ENCODE measurements at places on chromosomes 7 and 10. TPM values are rescaled to one million over a fixed set of nuclear protein-coding genes. Genes with fewer than 3 reads are reported as not detected.

- no peak for DNase-seq
Measured at GRCh38 chr7:33192695-33193291, 63.4 kb downstream of the BBS9 start.

DNA sequence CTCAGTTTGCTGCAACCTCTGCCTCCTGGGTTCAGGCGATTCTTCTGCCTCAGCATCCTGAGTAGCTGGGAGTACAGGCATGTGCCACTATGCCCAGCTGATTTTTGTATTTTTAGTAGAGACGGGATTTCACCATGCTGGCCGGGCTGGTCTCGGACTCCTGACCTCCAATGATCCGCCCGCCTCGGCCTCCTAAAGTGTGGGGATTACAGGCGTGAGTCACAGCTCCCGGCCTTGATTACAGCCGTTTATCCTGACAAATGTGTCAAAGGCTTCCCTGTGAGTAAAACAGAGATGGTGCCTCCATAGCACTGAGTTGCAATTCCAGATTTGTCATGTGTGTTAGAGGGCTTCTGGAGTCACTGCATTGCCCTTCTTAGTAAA, 273.7 kb downstream of the CCDC3 start:
- DNase-seq = peak; percentile 32

DNA sequence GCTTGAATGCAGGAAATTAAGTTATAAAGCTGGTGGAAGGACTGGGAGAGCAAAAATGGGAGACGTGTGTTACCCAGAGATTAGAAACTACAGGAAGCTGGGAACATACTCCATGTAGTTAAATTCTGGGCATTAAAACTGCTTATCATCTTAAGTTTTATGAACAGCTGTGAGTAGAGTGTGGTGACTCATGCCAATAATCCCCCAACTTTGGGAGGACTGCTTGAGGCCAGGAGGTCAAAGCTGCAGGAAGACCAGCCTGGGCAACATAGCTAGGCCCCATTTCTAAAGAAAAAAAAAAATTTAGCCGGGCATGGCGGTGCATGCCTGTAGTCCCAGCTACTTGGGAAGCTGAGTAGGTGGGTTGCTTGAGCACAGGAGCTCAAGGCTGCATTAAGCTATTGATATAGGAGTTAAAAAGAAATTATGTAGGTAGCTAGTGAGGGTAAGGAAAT, 56.2 kb upstream of the SEPHS1 start:
- no peak for DNase-seq

GRCh38 chr7:142711746-142712616, 37.3 kb upstream of the PRSS1 start:
- DNase-seq = no peak

- no peak for DNase-seq
Measured at GRCh38 chr10:46254467-46254866, 32.3 kb upstream of the ANTXRL start.

DNA sequence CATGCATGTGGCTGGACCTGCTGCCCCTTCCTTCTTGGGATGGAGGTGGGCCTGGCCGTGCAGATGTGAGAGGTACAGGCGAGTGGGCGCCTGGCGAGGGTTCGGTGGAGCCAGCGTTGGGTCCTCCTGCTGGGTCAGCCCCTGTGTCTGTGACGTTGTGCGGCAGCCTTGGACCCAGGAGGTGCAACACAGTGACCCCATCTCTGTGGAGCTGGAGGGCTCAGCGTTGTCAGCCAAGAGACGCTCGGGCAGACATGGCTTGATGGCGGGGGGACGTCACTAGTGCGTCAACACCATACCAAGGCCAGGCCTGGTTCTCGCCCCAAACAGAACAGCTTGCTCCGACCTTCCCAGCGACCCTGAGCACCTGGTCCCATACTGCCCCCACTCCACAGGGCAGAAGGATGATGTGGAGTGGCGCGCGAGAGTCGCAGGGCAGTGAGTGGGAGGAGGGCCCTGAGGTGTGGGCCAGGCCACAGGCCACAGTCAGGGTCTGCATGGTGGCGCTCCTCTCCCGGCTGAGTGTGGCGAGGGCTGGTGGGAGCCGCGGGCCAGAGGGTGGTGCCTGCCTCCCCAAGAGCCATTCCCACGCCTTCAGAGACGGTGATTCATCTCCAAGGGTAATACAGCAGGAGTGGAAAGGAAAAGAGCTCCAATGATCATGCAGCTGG, 184.4 kb downstream of the DNAJB6 start:
- no peak for DNase-seq

DNA sequence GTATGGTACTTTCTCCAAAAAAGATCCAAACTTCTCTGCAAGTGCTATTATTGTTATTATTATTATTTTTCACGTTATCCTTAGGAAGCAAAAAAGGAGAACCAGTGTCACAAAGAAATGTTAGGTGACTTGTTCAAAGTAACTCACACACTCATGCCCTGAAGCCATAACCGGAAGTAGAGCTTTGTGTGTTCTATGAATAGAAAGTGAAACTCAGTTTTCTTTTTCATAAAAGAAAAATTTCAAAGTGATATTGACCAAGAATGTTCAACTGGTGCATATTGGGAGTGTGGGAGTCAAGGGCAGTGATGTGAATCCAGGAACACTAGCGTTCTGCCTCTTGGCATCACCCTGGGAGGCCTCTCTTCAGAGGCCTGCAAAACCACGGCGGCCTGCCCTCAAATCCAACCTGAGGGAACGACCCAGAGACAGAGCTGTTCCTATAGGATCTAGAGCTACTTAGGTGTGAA, 106.1 kb downstream of the PRKCQ start:
- DNase-seq = no peak

DNA sequence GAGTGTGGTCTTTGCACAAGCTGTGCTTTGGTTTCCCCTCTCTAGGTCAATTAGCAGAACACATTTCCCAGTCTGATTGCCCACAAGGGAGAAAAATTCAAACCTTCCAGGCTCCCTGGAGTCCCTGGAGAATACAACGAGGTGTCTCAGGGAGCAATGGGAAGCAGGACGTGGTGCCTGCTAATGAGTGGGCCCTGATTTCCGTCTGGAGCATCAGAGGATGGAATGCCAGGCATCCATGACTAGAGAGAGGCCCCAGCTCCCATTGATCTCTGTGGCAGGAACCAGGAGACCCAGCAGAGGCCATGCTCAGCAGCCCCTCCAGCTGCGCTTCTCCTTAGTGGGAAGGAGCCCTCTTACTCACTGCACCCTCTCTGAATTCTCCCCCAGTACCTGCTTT, 33.2 kb upstream of the TLX1 start:
- DNase-seq = no peak

DNA sequence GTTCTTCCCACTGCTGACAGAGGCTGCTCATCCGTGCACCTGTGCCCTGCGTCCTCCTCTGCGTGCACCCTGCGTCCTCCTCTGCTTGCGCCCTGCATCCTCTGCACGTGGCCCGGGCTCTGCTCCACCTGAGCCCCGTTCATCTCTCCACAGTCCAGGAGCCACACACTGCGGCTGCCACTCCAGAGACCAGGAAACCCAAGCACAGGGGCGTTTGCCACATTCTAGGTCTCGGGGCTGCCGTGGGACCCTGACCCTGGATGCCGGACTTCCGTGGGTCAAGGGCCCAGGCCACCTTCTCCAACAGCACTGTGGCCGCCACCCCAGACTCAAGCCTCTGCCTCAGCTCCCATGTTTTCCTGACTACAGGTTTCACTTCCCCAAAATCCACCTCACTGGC, 460.4 kb downstream of the PTPRN2 start:
- no peak for DNase-seq

DNA sequence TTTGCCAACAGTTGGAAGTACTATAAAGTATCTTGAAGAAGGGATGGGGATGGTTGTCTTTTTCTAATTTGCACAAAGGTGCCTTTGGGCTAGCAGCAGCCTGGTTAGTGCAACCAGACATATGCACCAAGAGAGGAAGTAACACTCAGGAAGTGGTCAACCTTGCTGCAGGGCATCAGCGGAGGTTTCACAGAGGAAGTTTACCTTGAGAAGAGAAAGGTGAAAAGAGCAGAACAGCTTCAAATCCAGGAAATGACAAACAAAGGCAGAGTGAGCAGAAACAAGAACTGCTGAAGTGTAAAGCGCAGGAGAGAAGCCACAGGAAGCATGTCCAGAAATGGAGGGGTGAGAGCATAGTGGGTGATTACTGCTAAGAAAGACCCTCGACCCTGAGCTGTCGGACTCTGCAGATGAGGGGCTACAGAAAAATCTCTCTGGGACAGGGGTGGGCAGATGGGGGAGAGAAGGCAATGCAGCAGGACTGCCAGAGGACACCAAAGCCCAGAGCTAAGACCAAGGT, 66.9 kb downstream of the STK17A start:
- no peak for DNase-seq

- DNase-seq = no peak
Measured at GRCh38 chr10:70622981-70623844, 20.7 kb upstream of the PRF1 start.

DNA sequence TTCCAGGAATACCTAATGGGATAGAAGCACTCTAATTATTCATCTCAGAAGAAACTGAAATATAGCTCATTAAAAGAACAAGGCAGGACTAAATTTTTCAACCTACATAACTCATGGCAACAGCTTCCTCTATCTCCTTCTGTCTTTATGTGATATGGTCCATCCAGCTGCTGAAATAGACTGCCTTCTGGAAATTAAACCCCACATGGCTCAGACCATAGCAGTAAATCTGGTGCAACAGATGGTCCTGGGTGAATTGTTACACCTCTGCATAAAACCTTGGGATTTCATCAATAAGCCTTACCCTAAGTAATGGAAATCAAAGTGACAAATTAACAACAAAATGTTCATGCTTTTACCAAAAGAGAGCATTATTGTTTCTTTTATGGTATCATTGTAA, 205.6 kb upstream of the CSTF2T start:
- no peak for DNase-seq

GRCh38 chr7:69883399-69883891, 285.2 kb downstream of the AUTS2 start:
- no peak for DNase-seq

The DPP6 gene
- not detected for total RNA-seq

The C7orf33 gene
- total RNA-seq = not detected

The FGFBP3 gene
- not detected for total RNA-seq

The GPER1 gene
- 2.2 TPM for total RNA-seq

The MMD2 gene
- total RNA-seq = not detected

The PRR15 gene
- not detected for total RNA-seq

Data from MG63 (cell line).